ENCODE measurements at places on chromosomes 6 and 20.
A peak's percentile ranks its signal among the peaks of the same experiment; 100 is the strongest.

DNA sequence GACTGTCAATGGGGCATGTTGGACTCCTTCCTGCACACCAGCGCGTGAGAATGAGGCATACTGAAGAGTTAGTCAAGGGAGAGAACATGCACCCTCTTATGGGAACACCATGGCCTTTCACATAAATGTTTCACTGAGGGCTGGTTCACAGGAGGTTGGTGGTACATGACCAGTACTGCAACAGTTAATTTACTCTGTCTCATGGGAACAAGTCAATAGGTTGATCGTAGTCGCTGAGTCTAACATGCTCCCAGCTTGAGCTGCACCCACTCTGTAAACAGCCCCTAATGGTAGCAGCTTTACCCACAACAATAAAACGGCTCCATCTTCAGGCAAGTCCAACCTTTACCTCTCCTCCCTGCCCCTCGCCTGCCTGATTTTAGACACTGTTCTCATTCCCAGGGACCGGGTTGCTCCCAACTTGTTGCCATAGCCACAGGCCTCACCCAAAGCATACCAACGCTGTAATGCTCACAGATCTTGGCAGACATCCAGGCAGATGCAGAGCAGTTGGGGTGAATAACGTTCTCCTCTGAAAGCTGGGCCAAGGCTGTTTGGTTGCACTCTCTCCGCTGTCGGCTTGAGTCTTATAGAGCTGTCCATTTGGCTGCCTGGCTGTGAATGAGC lies 111.3 kb downstream of the LY86 start:
- H3K27ac ChIP-seq: no peak overlapping the region
- H3K4me3 ChIP-seq: no peak overlapping the region
- H3K27me3 ChIP-seq: no peaks in the 10 kb centered on the region
- no peaks in the 10 kb centered on the region for H3K36me3 ChIP-seq
- no peaks in the 10 kb centered on the region for H3K4me1 ChIP-seq

GRCh38 chr20:47290008-47290407 lies 66.5 kb downstream of the ZMYND8 start:
- no peak overlapping the region for H3K27ac ChIP-seq
- H3K27me3 ChIP-seq: no peaks in the 10 kb centered on the region
- no peak for DNase-seq
- H3K36me3 ChIP-seq: peaks cover 7% of the 10 kb centered on the region
- no peak overlapping the region for H3K4me3 ChIP-seq

DNA sequence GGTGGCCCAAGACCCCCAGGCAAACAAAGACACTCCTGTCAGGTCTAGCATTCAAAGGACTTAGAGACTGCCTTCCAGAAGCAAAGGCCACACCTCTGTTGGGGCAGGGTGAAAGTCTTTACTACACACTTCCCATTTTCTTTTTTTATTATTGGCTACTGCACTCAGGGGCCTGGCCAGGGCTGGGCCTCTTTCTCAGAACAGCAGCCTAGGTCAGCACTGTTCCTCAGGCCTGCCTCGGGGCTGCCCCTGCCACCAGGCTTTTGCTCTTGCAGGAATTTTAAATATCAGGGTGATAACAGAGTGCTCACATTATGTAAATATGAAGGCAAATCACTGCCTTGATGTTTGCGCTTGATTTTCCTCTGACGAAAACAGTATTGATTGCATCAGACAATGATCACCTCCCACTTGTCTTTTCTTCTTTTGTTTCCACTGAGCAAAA lies 18.5 kb downstream of the GSTA4 start:
- DNase-seq: peak; percentile 32
- H3K4me1 ChIP-seq: peaks cover 12% of the 10 kb centered on the region
- H3K27ac ChIP-seq: no peak overlapping the region
- H3K36me3 ChIP-seq: no peaks in the 10 kb centered on the region
- no peak overlapping the region for H3K4me3 ChIP-seq

DNA sequence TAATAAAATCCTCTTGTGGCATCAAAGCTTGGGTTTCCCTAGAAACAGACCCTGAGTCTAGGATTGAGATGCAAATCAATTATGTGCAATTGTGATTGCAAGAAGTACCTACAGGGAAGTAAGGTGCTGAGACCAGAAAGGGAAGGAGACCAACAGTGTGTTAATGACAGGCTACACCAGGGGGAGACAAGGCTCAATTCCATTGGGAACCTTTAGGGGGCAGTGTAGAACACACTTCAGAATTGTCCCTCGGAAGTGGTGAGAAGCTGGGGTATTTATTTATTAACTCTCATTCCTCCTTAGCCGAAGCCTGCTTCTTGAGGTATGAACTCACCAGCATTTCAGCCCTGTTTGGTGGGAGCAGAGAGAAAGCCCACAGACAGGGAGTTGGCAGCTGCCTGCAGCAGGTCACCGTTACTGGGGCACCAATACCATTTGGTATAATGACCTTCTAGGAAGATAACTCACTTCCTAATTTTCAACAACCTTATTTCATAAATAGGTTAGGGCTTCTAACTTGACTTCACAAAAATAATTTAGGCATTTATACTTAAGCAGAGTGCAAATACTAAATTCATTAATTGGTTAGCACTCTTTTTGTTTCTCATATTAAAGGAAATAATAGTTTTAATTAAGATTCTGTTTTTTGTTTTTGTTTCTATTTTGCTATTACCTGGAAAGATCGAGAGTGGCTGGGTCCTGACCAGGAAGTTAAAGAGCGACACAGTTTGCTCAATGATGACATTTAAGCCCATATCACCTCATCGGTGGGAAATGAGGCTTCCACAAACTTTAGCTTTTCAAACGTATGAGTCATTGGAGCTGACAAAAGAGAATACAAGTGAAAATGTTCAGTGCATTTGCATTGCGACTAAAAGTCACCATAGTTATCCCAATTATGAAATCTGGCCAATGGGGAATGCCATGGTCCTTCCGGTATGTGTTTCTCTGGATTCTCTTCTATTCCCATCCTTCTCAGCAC lies 94.8 kb downstream of the BTBD3 start:
- peaks cover 17% of the 10 kb centered on the region for H3K4me1 ChIP-seq
- peak; percentile 81 for DNase-seq
- no peaks in the 10 kb centered on the region for H3K27me3 ChIP-seq
- H3K36me3 ChIP-seq: no peaks in the 10 kb centered on the region
- no peak overlapping the region for H3K4me3 ChIP-seq
- H3K27ac ChIP-seq: no peak overlapping the region

DNA sequence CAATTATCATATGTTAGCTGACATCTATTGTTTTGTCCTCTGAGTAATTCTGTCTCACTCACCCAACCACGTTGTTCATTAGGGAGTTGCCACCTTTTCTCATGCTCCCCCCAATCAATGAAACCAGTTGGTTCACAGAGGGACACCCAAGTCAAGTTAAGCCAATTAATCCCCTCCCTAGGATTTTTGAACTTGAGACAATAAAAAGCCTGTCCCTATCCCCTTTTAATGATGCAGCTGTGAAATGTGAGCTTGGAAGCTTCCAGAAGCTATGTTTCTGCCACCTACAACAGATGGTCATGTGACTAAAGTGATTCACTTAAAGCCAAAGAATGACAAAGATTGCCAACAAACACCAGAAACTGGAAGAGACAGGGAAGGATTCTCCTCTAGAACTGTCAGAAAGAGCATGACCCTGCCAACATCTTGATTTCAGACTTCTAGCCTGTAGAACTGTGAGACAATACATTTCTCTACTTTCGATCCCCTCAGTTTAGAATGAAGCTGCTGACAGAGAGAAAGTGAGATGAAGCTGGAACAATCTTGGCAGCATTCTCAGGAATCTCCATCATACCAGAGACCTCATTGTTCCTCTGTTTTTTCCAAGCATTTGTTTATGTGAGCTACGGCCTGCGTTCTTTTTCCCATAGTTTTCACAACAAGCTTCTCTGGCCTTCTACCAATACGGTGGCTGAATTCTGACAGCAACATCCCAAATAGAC lies 57.8 kb upstream of the TPD52L1 start:
- DNase-seq: no peak
- H3K4me1 ChIP-seq: no peaks in the 10 kb centered on the region
- no peaks in the 10 kb centered on the region for H3K27me3 ChIP-seq
- H3K27ac ChIP-seq: no peak overlapping the region
- no peak overlapping the region for H3K4me3 ChIP-seq
- H3K36me3 ChIP-seq: no peaks in the 10 kb centered on the region

GRCh38 chr20:20695250-20695816 lies 17.1 kb downstream of the RALGAPA2 start:
- H3K27me3 ChIP-seq: no peaks in the 10 kb centered on the region
- no peak overlapping the region for H3K4me3 ChIP-seq
- no peak for DNase-seq
- no peak overlapping the region for H3K27ac ChIP-seq
- H3K36me3 ChIP-seq: no peaks in the 10 kb centered on the region

- H3K36me3 ChIP-seq: no peaks in the 10 kb centered on the region
- H3K4me1 ChIP-seq: no peaks in the 10 kb centered on the region
- H3K4me3 ChIP-seq: no peak overlapping the region
- no peak for DNase-seq
- no peaks in the 10 kb centered on the region for H3K27me3 ChIP-seq
- no peak overlapping the region for H3K27ac ChIP-seq
Observed at GRCh38 chr20:51220293-51220706, 197.4 kb upstream of the KCNG1 start.

DNA sequence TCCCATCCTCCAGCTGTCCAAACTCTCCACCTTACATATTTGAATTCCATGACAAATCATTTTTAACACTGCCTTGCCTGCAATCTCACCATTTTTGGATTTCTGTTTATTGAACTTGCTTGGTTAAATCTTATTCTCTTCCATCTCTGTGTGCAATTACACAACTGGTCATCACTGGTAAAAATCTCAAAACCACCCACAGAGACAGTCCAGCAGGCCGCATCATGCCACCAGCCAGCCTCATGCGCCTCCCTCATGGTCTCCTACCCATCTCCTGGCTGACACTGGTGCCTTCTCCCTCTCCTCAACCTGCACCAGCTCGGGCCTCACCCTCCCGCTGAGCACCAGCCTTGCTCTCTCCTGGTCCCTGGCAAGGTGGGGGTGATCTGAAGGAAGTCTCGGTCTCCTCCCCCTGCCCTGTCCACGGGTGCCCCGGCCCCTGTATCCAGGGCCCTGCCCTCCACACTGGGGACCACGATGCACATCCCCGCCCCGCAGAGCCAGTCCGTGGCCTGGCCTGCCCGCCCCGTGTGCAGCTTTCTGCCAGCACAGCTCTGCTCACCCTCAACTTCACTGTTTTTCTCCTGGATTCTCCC lies 92.0 kb downstream of the THBS2 start:
- DNase-seq: no peak
- H3K4me3 ChIP-seq: no peak overlapping the region
- no peaks in the 10 kb centered on the region for H3K4me1 ChIP-seq

- H3K27ac ChIP-seq: peak overlapping the region; percentile 80
- peak overlapping the region; percentile 99 for H3K4me3 ChIP-seq
- no peak for DNase-seq
- H3K27me3 ChIP-seq: no peaks in the 10 kb centered on the region
Observed at GRCh38 chr20:38034108-38034649, 633 bp downstream of the RPRD1B start.

DNA sequence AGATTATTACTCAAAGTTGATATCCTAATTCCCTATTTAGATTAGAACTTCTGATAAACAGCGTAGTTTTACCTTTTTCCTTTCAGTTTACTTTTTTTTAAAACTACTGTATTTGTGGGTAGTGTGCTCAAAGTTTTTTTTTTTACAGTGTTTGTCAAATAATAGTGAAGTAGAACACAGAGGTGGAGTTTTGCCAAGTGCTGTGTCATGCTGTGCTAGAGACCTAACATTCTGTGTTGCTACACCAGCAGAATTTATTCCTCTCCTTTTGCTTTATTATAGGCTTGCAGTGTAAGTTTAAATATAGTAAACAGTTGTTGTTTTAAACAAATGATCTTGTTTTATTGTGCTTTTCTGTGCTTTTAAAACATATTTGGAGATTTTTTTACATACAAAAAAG lies 125.4 kb downstream of the HIVEP1 start:
- no peak overlapping the region for H3K4me3 ChIP-seq
- no peaks in the 10 kb centered on the region for H3K27me3 ChIP-seq
- no peaks in the 10 kb centered on the region for H3K36me3 ChIP-seq
- H3K27ac ChIP-seq: no peak overlapping the region
- no peak for DNase-seq
- peaks cover 12% of the 10 kb centered on the region for H3K4me1 ChIP-seq

DNA sequence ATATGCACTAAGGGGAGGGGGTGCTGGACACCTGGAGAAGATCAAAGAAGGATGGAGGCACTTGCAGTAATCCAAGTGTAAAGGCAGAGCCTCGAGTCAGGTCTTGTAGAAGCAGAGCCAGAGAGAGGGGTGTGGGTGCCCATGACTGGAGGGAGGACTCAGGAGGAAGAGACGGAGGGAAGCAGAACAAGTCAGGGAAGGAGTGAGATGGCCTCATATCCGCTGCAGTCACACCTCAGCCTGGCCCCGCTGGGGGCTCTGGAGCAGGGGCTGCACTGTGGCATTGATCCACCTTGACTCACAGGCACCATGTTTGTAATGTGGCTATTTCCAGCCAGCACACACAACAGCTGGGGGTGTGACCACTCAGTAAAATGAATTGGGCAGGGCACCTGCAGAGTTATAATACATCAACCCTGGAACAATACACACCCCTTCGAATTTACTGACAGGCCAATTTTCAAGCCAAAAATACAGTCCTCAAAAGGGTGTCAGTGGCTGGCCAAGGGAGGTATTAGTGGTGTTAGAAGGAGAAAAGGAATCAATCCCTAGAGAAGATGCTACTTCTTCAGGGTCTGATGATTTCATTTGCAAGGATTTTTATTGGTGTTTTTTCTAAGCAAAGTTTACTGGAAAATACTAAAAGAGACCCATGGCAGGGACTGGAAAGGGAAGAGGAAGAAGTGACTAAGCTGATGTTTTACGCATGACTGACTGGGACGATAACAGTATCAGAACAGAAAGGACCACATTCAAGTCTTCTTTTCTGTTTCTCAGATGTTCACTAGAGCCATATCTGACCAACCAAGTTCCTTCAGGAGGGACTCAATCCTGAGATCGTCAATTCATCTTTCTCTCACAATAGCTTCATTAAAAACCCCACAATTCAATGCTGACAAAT lies 18.9 kb upstream of the NXT1 start:
- H3K27me3 ChIP-seq: no peaks in the 10 kb centered on the region
- no peaks in the 10 kb centered on the region for H3K4me1 ChIP-seq
- H3K27ac ChIP-seq: no peak overlapping the region
- no peaks in the 10 kb centered on the region for H3K36me3 ChIP-seq
- H3K4me3 ChIP-seq: no peak overlapping the region

GRCh38 chr20:58498470-58499068 lies 16.6 kb downstream of the APCDD1L start:
- no peak overlapping the region for H3K27ac ChIP-seq
- H3K36me3 ChIP-seq: no peaks in the 10 kb centered on the region
- no peak for DNase-seq
- H3K4me1 ChIP-seq: no peaks in the 10 kb centered on the region
- H3K4me3 ChIP-seq: no peak overlapping the region
